ENCODE measurements at places on chromosomes 2 and 18.

DNA sequence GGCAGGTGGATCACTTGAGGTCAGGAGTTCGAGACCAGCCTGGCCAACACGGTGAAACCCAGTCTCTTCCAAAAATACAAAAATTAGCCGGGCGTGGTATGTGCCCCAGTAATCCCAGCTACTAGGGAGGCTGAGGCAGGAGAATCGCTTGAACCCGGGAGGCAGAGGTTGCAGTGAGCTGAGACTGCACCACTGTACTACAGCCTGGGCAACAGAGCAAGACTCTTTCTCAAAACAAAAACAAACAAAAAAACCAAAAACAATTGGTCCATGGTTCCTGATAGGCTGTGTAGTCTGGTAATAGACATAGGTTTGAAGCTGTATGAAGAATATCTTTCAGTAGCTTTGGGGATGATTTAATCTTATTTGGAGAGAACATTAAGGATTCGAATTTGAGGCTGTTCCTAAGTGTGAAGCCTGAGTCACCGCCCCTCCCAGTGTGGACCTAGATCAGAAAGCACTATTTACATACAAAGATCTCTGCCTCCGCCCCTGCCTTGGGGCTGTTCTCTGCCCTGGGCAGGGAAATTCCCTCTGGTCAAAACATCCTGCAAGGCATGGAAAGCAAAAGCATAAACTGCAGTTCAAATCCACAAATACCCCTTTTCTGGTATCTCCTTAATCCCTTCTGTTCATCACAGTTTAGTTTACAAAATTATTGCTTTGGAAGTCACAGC, 52.8 kb upstream of the PMAIP1 start:
- no peak for DNase-seq

- peak; percentile 69 for DNase-seq
Observed at GRCh38 chr2:168552450-168552856, 96.4 kb downstream of the CERS6 start.

DNA sequence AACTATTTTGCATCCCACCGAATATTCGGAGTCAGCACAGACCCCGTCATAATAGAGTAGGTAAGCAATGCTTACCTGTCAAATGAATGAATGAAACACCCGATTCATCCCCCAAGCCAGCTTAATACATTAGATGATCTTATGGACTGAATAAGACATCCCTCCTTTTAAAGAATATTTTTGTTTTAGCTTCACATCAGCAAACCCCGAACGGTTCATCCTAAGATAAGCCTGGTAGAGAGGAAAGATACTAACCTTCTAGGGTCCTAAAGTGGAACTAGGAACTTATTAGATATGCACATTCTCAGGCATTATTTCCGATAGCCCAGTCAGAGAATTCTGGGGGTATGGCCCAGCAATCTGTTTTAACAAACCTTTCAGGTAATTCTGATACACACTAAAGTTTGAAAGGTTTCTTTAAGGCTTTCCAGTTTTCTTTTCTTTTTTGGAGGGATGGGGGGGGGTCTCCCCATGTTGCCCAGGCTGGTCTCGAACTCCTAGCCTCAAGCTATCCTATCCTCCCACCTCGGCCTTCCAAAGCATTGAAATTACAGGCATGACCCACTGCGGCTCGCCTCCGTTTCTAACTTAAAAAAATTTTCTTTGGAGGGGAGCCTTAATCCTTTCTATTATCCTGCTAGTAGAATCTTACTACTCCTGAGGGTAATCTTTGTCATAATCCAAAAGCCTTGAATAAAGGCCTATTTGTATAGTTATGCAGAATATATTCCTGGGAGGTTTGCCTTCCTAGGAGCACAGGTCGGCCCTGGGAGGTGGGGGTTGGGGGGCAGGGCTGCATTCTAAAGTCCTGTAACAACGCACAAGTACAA, 1.0 kb upstream of the ACTR3 start:
- no peak for DNase-seq

GRCh38 chr2:74694281-74694680, 40.2 kb downstream of the SEMA4F start:
- no peak for DNase-seq

All from neural progenitor cell (in vitro differentiated cells).